CD4-positive, alpha-beta memory T cell (primary cell): ENCODE measurements at places on chromosomes 7 and 10. TPM values are rescaled to one million over a fixed set of nuclear protein-coding genes. Genes with fewer than 3 reads are reported as not detected.

Gene CALCR
- not detected for total RNA-seq

Gene CREM
- 22.3 TPM for total RNA-seq

DNA sequence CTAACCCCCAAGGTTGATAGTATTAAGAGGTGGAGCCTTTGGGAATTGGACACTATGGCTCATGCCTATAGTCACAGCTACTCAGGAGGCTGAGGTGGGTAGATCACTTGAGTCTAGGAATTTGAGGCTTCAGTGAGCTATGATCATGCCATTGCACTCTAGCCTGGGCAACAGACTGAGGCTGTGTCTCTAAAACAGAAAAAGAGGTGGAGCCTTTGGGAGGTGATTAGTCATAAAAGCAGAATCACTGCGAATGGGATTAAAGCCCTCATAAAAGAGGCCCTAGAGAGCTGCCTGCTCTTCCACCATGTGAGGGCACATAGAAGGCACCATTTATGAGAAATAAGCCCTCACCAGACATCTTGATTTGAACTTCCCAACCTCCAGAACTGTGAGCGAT is 81.9 kb downstream of the SKAP2 start:
- no peak overlapping the region for H3K4me3 ChIP-seq
- no peak overlapping the region for H3K27ac ChIP-seq
- DNase-seq: no peak
- H3K27me3 ChIP-seq: no peaks in the 10 kb centered on the region
- H3K36me3 ChIP-seq: no peaks in the 10 kb centered on the region

DNA sequence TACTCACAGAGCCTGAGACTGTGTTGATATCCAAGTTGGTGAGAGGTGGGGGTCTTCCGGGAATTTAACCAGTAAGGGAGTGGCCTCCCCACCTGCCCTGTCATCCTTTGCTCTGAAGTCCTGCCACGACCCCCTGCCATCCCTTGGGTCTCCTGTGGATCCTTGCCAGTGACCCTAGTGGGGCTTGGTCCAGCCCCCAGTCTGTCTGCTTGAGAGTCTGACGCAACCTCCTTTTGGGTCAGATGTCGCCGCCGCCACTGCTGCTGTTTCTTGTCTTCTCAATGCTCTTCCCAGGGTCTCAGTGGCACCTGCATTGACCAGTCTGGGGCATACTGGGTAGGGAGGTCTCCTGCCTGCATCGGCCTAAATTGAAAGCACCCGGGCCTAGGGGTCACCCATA is 28.8 kb downstream of the PAX2 start:
- no peaks in the 10 kb centered on the region for H3K4me1 ChIP-seq
- no peaks in the 10 kb centered on the region for H3K36me3 ChIP-seq
- no peak overlapping the region for H3K27ac ChIP-seq
- H3K27me3 ChIP-seq: peaks cover 8% of the 10 kb centered on the region
- DNase-seq: no peak
- no peak overlapping the region for H3K4me3 ChIP-seq

Gene BTBD16
- not detected for total RNA-seq

GRCh38 chr10:110978204-110978603 is 58.8 kb downstream of the SHOC2 start:
- H3K4me3 ChIP-seq: no peak overlapping the region
- H3K27ac ChIP-seq: no peak overlapping the region
- no peaks in the 10 kb centered on the region for H3K27me3 ChIP-seq
- peaks cover 16% of the 10 kb centered on the region for H3K4me1 ChIP-seq
- no peaks in the 10 kb centered on the region for H3K36me3 ChIP-seq

GRCh38 chr7:28986765-28987110 is 28.6 kb upstream of the TRIL start:
- H3K4me1 ChIP-seq: no peaks in the 10 kb centered on the region
- no peak for DNase-seq
- H3K36me3 ChIP-seq: no peaks in the 10 kb centered on the region
- no peaks in the 10 kb centered on the region for H3K27me3 ChIP-seq
- no peak overlapping the region for H3K4me3 ChIP-seq
- no peak overlapping the region for H3K27ac ChIP-seq

Gene NRP1
- total RNA-seq: 1.6 TPM

Gene UCMA
- not detected for total RNA-seq

Gene PSPH
- total RNA-seq: 4.3 TPM

DNA sequence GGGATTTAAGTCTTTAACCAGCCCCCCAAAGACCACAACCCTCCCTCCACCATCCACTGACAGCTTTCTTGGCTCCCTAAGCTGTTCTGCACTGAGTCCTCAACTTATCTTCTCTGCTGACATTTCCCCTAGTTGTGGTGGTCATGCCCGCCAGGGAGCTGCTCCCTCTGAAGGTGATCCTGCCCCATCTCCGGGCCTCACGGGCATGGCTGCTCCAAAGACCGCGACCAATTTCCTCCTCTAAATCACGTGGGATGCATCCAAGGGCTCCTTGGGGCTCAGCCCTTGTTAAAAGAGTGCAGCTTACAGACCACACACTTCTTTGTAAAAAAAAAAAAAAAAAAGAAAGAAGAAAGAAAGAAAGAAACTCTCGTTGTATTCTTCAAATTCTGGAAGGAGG is 27.1 kb upstream of the KLF6 start:
- peak overlapping the region; percentile 39 for H3K4me3 ChIP-seq
- H3K27me3 ChIP-seq: no peaks in the 10 kb centered on the region
- no peak for DNase-seq
- H3K4me1 ChIP-seq: peaks cover 73% of the 10 kb centered on the region

- H3K36me3 ChIP-seq: no peaks in the 10 kb centered on the region
- no peaks in the 10 kb centered on the region for H3K27me3 ChIP-seq
- no peak for DNase-seq
- H3K4me1 ChIP-seq: no peaks in the 10 kb centered on the region
- H3K27ac ChIP-seq: no peak overlapping the region
Measured at GRCh38 chr10:122034149-122034756, 45.3 kb downstream of the TACC2 start.

Gene INA
- total RNA-seq: not detected

GRCh38 chr7:69338144-69338543 is 260.1 kb upstream of the AUTS2 start:
- no peaks in the 10 kb centered on the region for H3K27me3 ChIP-seq
- H3K4me3 ChIP-seq: no peak overlapping the region
- no peaks in the 10 kb centered on the region for H3K36me3 ChIP-seq

Gene MYPN
- total RNA-seq: not detected

Gene SPDYE2B
- not detected for total RNA-seq

Gene ATP6V0A4
- not detected for total RNA-seq

- H3K4me1 ChIP-seq: no peaks in the 10 kb centered on the region
- H3K36me3 ChIP-seq: no peaks in the 10 kb centered on the region
- no peak overlapping the region for H3K27ac ChIP-seq
- no peaks in the 10 kb centered on the region for H3K27me3 ChIP-seq
- H3K4me3 ChIP-seq: no peak overlapping the region
Measured at GRCh38 chr7:680411-681127, 45.9 kb upstream of the DNAAF5 start.

DNA sequence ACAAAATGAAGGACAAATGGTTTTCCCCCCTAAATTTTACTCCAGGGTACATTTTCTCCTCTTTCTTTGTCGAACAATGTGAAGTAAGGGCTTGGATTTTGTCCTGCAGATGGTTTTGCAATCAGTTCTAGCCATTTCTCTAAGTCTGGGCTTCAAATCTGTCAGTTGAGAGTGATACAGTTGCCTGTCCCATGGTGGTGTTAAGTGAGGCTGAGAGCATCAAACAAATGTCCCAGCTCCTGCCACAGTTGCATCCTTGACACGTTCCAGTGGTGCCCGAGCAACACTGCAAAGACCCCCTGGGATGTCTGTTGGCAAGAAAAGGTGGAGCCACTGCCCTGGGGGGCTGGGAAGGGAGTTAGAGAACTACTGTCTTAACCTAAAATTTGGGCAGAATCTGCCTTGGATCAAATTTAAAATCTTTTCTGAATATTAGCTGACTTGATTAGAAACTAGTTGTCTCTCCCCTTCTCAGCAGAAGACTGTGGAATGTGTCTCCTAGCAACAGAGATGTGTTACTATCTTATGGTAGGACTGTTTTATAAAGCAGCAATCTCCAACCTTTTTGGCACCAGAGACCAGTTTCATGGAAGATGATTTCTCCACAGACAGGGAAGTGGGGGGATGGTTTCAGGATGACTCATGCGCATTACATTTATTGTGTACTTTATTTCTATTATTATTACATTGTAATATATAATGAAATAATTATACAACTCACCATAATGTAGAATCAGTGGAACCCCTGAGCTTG is 102.0 kb upstream of the STEAP1B start:
- DNase-seq: no peak
- no peaks in the 10 kb centered on the region for H3K4me1 ChIP-seq
- no peak overlapping the region for H3K27ac ChIP-seq
- H3K27me3 ChIP-seq: no peaks in the 10 kb centered on the region

GRCh38 chr7:29915481-29916215 is 74.0 kb downstream of the SCRN1 start:
- no peak for DNase-seq
- no peak overlapping the region for H3K4me3 ChIP-seq
- H3K27ac ChIP-seq: no peak overlapping the region
- H3K36me3 ChIP-seq: no peaks in the 10 kb centered on the region
- no peaks in the 10 kb centered on the region for H3K27me3 ChIP-seq

Gene TRPV5
- total RNA-seq: not detected

Gene ATAD1
- total RNA-seq: 52.0 TPM

DNA sequence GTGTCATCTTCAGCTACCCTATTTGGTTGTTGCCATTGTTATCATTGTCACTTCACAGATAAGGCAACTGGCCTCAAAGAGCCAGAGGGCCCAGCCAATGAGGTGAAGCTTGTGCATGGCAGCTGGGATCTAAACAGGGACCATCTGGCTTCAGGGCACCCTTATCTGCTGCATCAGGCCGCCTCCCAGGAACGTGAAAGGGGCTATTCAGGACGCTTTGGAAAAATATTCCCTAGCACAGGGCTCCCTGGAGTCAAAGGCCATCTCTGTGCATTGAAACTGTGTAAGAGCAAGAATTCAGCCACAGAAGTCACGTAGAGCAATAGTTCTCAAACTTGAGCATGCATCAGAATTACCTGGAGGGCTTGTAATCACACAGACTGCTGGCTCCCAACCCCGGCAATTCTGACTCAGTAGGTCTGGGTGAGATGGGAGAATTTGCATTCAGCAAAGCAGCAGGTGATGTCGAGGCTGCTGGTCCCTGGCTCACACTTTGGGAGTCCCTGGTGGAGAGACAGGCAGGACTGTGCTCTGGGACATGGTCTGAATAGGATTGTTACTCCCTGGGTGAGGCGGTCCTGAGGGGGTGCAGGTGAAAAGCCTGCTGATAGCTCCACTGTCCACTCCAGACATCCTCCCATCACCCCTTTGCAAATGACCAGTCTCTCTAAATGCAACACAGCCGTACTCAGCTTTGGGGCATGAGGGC is 21.5 kb upstream of the PLEKHA1 start:
- H3K4me1 ChIP-seq: no peaks in the 10 kb centered on the region
- no peaks in the 10 kb centered on the region for H3K36me3 ChIP-seq
- no peak overlapping the region for H3K27ac ChIP-seq
- H3K27me3 ChIP-seq: no peaks in the 10 kb centered on the region
- no peak for DNase-seq

DNA sequence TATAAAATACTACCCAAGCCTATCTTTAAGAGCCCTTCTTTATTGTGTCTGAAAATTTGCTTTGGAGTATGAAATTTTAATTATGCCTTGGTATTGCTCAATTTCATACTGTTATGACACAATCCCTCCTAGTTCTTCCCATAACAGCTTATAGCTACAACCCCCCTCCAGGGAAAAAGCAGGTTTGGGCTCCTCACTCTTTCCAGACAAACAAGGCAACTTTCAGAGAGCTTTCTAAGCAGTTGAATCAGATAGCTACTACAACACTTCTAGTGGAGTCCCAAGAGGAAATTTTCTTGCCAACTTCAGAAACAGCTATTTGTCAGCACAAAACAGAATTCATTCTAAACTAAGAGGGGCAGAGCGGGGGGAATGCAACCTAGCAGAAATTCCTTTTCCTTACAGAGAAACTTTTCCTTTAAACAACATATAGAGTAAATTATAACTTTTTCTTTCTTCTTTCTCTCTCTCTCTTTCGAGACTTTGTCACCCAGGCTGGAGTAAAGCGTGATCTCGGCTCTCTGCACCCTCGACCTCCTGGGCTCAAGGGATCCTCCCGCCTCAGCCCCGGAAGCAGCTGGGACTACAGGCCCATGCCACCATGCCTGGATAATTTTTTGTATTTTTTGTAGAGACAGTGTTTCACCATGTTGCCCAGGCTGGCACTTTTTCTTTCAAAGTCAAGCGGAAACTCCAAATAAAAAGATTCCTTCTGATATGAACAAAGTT is 26.0 kb upstream of the JMJD1C start:
- no peak overlapping the region for H3K4me3 ChIP-seq
- H3K4me1 ChIP-seq: no peaks in the 10 kb centered on the region
- no peak overlapping the region for H3K27ac ChIP-seq
- no peaks in the 10 kb centered on the region for H3K27me3 ChIP-seq

DNA sequence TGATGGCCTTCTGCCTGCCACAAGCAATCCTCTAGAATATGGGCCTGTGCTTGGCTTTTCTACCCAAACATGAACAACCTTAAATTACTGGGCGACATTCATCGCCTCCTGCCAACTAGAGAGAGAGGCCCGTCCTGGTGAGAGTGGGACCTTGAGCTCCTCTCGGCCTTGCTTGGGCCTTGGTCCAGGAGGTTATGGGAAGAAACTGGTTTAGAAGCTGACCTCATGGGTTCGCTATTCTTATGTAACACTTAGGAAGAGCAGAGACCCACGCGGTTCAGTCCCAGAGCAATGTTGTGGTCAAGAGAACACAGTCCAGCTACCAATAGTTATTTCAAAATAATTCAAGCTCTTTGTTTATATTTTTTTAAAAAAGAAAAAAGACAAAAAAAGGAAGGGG is 176.3 kb upstream of the ZNF32 start:
- no peaks in the 10 kb centered on the region for H3K4me1 ChIP-seq
- no peak overlapping the region for H3K4me3 ChIP-seq
- no peaks in the 10 kb centered on the region for H3K36me3 ChIP-seq
- no peaks in the 10 kb centered on the region for H3K27me3 ChIP-seq

GRCh38 chr7:1851721-1852516 is 181.8 kb downstream of the ELFN1 start:
- no peak for DNase-seq
- peaks cover 17% of the 10 kb centered on the region for H3K4me1 ChIP-seq
- H3K36me3 ChIP-seq: no peaks in the 10 kb centered on the region
- no peak overlapping the region for H3K4me3 ChIP-seq
- H3K27ac ChIP-seq: no peak overlapping the region

Gene HYAL4
- not detected for total RNA-seq

DNA sequence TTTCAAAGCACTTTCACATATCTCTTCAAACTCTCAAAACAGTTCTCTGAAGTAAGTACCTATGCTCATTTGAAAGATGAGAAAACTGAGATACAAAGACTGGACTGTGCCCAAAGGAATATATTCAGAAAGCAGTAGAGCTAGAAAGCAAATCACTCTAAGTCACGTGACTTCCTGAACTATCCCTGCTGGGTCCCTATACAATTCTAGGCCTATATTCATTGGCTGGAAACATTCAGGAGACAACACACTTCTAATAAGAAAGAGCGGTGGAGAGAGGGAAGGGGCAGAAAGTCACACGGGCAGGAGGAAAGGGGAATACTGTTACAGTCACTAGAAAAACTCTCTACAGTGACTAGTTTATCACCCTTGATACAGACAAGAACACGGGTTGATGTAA is 140.0 kb downstream of the CHCHD3 start:
- no peak overlapping the region for H3K4me3 ChIP-seq
- no peak for DNase-seq
- H3K27ac ChIP-seq: no peak overlapping the region
